Stimulated activated CD8-positive, alpha-beta memory T cell treated with anti-CD3 and anti-CD28 coated beads, Interleukin-7, amount 100 ng/mL, for 4 hours (primary cell): ENCODE measurements at places on chromosomes 4 and X.

DNA sequence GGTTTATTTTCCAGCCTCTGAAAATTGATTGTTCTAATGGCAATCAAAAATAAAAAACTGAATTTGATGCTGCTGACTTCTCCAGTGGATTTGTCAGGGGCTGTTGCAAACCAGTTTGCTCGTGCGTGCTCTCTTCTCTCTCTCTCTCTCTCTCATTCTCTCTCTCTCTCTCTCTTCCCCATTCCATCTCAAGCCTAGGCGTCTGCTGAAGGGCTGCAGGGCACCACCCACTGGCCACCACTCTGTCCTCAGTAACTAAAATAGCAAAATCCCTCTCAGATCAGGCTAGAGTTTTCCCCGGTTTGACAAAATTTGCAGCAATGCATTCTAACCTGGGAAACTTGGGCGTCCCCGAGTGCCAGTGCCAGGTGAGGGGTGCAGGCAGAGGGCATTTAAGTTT is 19.4 kb downstream of the NKX6-1 start:
- DNase-seq, result no peak

DNA sequence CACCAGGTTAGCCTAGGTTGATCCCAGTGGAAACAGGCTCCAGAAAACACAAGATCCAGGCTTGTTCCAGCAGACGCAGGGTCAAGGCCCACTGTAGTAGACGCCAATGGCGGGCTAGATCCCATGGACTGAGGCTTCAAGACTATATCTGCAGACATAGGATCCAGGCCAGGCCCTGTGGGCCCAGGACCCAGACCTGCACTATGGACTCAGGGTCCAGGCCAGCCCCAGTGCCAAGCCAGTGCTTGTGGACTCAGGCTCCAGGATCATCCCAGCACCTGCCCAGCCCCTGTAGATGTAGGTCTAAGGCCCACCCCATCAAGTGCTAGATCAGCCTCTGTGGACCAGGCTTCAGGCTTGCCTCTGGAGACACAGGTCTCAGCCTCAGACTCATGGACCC is 300.9 kb downstream of the CHIC1 start:
- no peak for DNase-seq

DNA sequence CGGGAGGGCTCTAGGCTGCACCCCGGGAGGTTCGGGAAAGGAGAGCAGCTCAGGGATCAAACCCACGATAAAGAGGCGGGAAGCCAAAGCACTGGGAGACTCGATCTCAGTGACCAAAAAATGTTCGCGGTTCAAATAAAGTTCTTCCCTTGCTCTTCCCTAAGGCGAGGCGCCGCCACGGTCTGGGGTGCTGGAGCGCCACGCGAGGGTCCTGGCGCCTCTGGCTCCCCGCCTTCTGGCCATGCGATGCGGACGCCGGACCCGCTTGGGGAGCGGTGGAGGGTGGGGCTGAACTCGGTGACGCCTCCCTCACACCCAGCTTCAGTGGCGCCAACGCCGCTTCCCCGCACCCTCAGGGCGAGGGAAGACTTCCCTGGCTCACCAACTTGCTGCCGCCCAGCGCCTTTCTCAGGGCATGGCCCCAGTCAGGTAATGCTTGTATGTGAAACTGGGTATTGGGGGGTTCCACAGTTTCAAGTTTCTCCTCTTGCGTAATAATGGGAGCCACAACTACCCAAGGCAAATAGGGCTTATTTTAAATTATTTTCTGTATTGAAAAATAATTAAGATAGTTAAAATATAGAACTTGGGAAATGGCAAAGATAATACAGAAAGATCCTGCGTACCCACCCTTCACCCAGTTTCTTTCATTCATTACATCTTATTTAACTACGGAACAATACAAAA is at the start of gene QRFPR:
QRFPR (minus strand) TSS at position 243 of the 687 bp plus-strand sequence. CDS start 371 bp downstream, outside the sequence.
- DNase-seq, result no peak

GRCh38 chrX:109299091-109299490 is 182.8 kb downstream of the GUCY2F start:
- no peak for DNase-seq

DNA sequence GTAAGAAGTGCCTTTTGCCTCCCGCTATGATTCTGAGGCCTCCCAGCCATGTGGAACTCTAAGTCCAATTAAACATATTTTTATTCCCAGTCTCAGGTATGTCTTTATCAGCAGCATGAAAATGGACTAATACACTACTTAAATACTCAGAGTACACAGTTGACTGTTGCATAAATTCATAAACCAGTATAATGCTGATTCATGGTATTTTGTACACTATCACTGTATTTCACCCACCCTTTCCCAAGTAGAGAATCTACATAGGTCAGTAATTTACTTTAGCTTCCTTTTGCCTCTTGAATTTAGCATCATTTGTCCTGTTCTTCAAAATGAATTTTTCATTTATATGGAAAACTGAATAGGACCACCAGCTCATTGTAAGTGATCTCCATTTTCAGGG is 58.3 kb upstream of the FHDC1 start:
- no peak for DNase-seq

- DNase-seq, result no peak
These were observed 1207.4 kb downstream of the ADGRL3 start for GRCh38 chr4:62407534-62407933.

DNA sequence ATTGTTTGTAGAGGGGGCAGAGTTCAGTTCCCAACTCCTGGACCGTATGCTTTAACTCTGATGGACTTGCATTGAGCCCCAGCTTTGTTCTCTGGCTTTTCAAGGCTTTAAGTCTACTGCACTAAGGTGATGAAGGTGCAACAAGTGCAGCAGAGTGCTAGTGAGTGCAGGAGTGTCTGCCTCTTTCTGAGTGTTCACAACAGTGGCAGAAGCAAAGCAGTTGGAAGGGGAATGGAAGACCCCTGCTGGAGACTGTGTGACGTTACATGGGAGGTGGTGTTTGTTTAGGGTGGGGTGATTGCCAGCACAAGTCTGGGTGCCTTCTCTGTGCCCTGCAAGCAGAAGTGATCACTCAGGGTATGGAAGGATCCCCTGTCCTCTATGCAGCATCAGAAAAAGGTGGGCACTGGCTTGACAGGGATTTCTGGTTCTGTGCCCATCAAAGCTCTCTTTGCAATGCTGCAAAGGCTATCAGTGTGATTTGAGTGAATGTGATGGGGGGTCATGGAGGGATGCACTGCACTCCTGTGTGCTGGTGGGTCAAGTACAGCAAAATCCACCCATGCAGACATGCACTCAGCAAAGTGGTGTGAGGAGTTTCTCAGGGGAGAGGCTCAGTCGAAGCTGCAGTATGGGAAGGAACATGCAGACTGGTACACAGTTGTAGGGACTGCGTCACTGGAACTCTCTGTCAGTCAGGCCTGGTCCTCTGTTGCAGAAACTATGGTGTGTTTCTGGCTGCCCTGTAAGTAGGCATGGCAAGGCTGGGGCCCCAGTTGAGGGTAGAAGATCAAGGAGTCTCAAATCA is 70.9 kb upstream of the UGT2B7 start:
- DNase-seq, result no peak

DNA sequence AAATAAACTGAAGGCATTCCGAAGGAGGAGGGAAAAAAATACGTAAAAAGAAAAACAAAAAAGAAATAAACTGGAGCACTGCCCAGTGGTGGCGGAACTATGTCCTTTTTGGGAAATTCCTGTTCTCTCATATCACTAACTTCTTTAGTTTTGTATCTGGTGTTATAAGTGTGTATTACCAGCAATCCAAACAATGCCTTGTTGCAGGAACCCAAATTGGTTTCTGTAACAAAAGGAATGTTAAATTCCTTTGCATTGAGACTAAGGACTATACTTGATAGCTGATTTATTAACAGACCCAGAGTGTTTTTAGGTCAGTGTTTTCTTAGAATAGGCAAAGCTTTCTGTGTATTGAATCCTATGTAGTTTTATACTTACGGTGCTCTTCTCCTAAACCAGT is 6.6 kb downstream of the CCNG2 start:
- DNase-seq, result no peak

GRCh38 chrX:116607776-116608175 is 145.0 kb upstream of the CT83 start:
- no peak for DNase-seq

DNA sequence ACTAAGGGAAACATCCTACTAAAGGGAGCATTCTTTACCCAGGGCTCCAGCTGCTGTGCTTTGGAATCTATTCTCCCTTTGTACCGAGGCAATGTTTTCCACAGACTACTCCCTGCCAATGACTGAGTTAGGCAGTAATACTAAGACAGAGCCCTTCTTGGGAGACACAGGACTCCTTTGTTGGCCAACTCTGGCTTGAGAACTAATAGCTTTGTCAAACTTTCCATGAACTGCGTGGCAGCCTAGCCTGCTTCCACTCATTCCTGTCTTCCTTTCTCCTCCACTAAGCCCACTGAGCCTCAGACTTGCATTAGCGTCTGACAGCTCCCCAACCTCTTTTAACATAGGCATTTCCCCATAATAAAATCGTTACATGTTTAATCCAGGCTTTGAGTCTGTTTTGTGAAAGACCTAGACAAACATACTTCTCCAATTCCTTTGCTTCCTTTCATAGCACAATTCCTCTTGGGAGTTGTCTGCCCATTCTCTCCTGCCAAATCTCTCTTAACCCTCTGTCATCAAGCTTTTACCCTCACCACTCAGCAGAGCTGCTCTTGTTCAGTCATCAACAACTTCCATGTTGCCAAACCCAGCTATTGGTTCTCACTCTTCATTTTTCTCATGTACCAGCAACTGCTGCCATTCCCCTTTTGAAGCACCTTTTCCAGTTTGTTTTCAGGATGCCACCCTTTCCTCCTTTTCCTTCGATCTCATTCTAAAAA is 300.3 kb upstream of the IGFBP7 start:
- DNase-seq, result no peak

DNA sequence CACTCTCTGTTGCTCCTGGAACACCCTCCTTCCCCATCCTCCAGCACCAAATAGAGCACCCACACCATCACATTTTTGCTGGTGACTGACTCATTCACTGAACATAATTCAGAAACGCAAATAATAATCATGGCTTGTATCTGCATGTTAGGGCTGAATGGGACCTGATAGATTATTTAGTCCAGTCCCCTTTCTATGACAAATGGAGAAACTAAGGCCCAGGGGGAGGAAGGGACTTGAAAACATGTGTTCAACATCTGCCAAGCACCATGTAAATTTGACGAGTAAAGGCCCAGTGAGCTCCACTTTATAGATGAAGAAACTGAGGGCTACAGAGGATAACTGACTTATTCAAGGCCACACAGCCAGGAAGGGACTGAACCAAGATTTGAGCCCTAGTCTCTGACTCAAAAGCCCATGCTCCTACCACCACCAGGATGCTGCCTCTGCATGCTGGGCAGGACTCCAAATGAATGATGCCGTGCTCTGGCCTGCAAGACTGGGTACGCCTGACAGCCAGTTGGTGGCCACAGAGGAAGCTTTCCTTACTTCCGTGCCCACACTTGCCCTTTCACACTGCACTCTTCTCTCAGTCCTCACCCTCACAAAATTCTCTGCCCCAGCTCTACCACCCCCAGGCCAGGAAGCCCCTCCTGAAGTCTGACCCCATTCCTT is 133.3 kb upstream of the PJA1 start:
- no peak for DNase-seq

DNA sequence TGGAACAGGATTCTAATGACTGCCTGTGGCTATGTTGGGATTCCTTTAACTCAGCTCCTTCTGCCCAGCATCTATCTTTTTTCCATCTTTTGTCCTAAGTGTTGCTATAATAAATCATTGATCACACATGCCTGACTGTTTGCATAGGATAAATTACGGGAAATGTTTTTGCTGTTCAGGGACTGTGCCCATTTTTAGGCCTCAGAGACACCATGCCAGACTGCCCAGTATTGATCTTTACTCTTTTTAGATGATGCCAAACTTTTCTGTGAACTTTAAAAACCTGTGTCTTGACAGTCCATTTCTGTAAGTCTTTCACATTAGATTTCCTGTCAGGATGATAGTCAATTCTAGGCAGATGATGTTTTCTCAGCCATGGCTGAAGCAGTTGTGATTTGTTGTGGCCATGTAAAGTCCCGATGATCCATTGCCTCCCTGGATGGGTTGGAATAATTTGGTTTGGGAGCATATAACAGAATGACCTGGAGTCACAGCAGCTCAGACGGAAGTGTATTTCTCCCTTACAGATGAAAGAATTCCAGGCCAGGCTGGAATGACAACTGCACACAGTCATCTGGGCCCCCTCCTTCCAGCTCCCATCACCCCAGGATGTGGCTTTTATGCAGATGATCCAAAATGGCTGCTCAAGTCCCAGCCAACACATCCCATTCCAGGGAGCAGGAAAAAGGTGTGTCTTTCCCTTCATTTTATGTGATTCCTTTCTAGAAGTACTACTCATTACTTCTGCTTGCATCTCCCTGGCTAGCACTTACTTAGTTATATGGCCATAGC is 3.4 kb downstream of the HTT-AS start:
- DNase-seq, result no peak

DNA sequence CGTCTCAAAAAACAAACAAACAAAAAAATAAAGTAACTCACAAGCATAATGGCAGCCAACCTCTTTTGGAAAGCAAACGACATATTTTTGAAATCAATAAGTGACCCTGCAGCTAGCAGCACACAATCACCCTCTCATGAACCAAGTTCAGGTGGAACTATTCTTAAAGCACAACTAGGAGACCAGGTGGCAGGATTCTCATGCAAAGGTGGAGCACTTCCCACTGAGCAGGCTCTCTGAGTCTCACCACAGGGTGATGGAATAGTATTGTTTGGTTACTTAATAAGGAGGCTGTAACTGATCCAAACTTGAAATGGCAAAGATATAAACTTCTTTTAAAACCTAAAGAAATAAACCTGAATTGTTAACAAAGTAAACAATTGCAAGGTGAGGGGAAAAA is 1293.1 kb downstream of the PCDH19 start:
- DNase-seq, result no peak

DNA sequence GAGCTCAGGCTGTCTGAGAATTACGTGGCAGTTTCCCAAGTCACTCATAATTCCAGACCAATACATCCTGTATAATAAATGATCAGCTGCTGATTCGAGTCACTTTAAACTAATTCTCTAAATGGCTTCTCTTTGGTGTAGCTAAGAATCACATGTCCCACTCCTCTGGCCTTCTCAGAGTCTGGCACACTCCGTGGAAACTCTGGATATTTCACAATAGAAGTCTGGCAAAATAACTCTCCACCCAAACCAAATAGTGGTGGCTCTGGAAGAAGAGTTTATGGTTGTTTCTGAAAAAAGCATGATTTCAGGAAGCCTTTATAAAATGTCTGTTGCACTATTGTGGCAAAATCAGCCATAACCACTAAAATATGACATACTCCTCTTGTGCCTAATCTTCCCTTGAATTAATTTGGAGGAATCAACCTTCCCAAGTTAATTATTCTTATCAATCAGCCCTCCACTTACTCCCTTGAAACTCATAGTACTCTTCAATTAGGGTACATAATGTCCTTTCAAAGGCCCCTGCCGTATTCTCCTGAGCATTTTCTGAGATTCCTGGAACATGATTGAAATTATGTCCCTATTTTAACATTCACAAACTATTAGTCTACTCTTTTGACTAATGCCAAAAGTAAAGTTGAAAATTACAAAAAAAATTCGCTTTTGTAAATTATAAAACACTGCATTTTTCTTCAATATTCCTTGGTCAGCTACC is 991.6 kb downstream of the FAT4 start:
- no peak for DNase-seq

DNA sequence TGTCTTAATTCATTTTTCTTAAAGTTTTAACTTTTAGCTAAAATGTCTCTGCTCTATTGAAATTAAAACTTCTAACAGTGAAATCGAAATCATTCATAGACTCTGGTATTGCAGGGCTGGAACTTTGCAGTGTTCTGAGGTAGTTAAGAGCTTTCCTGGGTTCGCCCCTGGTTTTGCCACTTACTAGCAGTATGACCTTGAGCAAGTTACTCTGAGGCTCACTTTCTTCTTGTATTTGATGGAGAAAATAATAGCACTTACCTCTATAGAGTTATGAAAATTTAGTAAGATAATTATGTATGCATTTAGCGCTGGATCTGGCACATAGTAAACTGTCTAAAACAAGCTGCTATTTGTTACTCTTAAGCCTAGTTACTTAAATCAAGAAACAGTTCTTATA is 1.7 kb downstream of the SLAIN2 start:
- DNase-seq, result no peak
